ENCODE measurements at places on chromosomes 16 and 17.

- DNase-seq: peak; percentile 63
Measured at GRCh38 chr17:51507444-51507843, 247.1 kb downstream of the UTP18 start.

DNA sequence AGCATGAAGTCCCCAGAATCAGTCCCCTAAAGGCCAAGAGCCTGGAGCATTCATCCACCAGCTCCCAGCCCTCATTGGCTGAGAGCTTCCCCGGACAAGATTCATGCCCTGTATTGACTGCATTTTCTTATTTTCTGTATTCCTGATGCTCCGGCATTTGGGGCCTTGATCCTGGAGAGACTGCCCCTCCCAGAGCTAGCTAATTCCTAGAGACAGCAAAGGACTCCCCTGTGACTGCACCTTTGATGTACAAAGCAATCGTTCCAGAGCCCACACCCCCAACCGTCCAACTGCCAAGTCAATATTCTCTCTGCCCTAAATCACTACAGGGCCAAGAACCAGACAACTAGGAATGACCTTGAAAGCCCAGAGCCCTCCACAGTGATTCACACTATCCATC is 93.4 kb upstream of the CDH5 start:
- no peak for DNase-seq

DNA sequence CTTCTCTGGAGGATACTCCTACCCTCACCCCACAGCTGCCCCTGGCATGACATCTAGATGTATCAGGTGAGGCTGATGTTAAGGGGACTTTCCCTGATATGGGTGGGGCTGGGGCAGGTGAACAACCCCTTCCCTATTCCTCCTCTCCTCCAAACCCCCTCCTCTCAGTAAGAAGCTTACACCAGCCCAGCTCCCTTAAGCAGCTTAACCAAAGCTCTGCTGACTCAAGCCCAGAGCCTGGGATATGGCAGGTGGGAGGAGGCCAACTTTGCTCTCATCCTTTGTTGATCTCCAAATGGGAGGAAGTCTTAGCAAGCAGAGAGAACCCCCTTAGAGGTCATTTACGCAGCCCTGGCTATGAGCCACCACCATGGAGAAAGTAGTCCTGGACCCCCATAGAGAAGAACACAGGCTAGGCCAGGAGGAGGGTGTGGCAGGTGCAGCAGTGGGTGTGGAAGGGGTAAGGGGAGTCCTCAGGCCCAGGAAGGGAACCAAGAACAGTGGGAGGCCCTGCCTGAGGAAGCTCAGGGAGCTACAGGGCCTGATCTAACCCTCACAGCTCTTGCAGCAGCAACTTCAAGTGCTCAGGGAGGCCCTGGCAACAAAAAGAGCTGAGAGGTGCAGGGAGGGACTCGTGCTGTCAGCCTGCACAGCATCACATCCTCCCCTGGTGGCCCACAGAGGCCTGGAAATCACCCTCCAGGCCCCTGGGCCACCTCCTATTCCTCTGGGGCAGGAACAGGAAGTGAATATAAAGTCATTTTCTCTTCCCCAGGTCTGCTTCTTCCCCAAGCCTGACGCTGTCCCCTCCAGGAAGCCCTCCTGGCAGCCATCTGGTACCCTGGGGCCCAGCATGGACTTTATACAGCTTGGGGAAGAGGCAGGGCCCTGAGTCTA is 2.9 kb downstream of the UNC119 start:
- DNase-seq: peak; percentile 93

DNA sequence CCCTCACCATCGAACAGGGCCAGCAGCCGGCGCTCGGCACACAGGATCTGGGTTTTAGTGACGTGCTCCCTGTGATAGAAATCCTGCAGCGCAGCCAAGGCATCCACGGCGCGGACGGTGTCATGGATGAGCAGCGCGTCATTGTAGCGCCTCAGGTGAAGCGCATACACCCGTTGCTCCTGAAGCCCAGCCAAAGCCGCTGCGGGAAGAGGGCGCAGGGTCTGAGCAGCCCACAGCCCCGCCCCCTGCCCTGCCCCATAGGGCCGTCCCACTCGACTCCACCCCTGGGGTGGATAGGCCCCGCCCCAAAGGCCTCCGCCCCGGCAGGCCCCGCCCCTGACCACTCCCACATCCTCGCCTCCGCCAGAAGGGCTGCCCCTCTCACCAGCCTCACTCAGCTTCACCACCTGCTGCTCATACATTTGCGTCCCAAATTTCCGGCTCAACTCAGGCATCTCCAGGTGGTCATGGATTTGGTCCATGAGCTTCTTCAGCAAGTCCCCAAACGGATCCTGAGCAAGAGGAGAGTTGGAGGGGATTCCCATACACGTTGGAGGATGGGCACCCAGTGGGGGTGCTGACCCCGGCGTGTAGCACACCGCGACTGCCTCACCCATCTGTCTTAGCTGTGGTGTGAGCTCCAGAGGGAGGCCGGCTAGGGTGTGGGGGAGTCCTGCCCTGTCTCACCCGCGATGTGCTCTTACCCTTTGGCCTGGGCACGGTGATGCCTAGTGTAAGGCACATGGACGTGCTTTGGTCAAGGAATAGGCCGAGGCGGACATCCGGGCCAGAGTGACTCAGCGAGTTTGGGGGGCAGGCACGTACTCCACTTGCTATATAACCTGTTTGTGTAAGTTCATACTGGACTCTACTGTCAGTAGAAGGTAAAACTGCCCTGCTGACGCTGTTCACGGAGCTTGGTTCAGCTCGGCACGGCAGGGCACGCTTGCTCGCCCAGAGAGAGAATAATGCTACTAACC is 4.6 kb downstream of the DHX58 start:
- peak; percentile 99 for DNase-seq

DNA sequence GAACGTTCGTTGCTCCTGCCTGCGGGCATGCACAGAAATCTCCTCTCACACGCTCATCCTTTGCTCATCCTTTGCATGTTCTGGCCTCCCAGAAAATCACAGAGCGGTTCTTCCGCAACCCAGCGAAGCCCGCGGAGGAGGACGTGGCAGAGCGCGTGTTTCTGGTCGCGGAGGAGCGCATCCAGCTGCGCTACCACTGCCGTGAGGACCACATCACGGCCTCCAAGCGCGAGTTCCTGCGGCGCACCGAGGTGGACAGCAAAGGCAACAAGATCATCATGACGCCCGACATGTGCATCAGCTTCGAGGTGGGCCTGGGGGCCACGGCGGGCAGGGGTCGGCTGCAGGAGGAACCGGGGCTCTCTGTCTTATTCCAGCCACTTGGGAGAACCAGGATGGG is 9.6 kb upstream of the KATNB1 start:
- no peak for DNase-seq

DNA sequence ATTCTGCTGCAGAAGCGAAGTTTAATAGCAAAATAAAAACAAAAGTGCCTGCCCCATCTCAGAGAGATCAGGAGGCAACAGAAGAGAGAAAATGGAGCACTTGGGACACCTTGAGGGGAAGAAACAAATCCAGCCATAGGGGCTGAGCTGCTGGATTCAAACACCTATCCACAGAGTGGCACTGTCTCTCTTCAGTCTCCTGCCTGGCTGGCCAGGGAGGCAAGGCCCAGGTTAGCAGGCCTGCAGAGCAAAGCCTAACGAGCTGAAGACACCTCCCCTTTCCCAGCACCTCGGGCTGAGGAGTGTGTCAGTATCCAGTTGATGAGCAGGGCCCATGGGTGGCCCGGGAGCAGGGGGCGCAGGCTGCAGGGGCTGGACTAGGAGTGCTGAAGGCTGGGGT is 8.8 kb upstream of the KRT31 start:
- DNase-seq: no peak

DNA sequence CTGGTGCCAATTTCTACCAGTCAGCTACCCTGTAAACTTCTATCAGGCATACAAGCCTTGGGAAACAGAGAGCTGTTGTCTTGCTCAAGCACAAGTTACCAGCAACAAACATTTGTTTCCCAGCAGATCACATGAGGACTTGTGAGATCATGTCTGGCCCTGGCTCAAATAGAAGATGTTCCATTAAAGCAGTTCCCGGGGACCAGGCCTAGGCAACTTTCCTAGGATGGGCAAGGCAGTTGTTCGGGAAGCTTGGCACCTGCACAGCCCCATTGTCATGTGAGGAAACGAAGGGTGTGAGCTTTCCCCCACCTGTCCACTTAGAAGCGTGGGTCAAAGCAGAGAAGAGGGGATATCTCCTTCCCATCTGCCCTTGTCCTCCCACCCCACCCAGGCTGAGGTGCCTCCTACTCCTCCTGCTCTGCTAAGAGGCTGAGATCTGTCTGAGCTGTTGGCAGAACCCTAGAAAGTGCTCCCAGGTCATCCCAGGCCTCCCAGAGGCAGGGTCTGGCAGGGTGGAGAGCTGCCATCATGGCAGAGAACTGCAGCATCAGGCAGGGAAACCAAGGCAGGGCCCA is 11.2 kb upstream of the SLC47A2 start:
- no peak for DNase-seq

DNA sequence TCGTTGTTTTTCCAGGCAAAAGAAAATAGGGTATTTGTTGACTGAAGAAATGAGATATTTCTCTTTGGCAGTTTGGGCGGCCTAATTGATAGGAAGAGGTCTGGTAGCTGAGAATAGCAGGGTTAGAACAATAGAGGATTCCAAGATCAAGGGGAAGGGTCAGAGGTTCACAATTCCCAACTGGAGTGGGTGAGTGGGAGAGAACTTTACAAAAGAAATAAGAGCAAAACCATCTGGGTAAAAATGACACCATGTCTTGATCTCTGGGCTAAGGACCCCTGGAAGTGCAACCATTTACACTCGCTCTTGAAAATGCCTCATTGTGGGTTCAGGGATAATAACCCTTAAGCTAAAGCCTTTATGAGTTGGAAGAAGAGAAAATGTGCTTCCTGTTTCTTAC is 180.5 kb downstream of the CDH13 start:
- DNase-seq: no peak

GRCh38 chr16:89922884-89923639 is at the start of gene TUBB3:
Gene TUBB3 (plus strand): TSS chr16:89923342. CDS start chr16:89923402, 60 bp downstream.
- DNase-seq: peak; percentile 69

DNA sequence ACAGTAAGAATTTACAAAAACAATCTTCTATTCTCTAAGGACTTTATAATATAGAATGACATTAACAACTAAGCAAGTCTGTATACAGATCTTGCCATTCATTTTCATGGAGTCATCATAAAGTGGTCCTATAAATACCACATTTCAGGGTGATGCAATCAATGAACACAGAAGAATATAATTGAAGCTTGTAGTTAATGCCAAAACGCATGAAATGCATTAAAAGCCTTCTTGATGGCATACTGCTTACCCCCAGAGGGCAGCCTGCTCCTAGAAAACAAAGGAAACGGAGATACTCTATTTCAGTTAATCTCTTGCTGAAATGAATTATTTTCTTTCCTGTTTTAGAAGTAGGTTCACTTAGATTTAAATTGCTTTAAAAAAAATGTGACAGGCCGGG is 45.2 kb upstream of the STAC2 start:
- DNase-seq: no peak

DNA sequence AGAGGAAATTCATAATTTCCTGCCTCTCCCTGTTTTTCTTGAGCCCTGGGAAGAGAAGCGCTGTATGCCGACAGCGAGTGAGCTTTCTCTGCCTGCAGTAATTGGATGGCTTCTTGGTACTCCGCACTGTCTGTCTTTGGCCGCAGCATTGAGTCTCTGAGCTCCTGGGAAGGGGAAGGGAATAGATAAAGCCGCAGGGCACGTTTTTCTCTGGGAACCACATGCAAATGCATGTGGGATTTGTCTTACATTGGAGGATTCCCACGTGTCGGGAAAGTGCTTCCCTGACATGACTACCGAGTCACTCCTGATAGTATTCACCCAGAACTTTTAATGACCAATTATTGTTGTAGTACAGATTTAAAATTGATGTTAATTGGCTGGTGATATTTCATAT is 385.9 kb downstream of the CPPED1 start:
- no peak for DNase-seq

DNA sequence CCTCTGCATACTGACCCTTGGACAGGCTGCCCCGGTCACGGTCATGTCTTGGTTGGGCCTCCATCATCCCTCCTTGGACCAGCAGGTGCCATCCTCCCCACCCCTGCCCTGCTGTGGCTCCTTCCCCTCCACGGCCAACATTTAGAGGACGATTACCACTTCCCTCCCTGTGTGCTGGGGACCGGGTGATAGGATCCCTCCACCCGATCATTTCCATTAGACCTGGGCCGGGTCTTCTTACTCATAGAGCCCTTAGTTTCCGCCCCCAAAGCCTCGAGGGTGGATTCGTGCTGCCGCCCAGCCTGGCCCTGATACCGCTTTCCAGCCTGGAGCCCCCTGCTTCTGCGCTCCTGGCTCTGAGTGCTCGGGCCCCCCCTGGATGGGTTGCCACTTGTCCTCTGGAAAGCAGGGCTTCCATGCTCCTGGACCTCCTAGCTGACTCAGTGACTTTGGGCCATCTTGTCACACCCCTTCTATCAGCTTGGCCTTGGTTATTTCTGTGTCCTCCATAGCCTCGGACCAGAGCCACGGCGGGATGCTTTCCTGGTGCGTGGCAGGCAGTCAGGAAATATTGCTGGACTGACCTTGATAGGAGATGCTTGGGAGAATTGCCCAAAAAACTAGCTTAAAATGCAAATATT is 171.4 kb downstream of the SEC14L1 start:
- DNase-seq: no peak

DNA sequence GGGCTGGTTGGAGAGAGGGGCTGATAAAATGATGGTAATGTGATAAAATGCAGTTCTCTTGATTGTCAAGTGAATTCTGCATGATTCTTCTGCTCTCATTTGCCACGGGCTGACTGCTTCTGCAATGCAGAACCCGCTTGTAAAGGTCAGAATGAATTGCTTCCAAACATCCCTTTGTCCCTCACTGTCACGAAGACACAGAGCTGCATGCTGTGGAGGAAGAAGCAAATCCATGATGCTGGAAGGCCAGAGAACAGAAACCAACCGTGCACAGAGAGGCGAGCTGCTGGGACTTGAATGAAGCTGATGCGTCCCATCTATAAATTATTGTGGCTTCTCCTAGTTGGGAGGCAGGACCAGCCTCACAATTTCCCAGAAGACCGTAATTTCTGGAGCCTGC is 171.6 kb downstream of the PRKCB start:
- no peak for DNase-seq

GRCh38 chr17:14833201-14833785 is 431.8 kb downstream of the PMP22 start:
- no peak for DNase-seq

DNA sequence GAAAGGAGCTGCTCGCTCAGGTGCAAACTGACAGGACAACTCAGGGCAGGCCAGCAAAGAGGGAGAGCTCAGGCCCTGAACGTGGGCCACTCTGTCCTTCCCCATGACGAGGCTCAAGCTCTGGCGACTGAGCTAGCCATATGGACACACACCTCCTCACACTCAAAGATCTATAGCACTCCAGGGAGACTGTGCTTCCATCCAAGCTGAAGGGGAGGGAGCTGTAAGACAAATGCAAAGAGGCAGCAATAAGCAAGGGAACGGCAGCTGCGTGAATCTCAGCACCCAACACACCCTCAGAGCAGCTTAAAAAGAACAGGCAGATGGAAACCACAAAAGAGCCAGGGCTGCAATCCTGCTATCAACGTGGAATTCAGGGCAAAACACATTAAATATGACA is 13.5 kb downstream of the NUDT16L1 start:
- DNase-seq: peak; percentile 67

- DNase-seq: no peak
Measured at GRCh38 chr16:85202051-85202601, 89.9 kb upstream of the CIBAR2 start.

- DNase-seq: peak; percentile 89
Measured at GRCh38 chr17:79042421-79043190, 18.6 kb downstream of the C1QTNF1 start.

Measured in WERI-Rb-1 (cell line).